Immature natural killer cell (primary cell): ENCODE measurements at places on chromosomes 2 and 18. TPM values are rescaled to one million over a fixed set of nuclear protein-coding genes. Genes with fewer than 3 reads are reported as not detected.
A peak's percentile ranks its signal among the peaks of the same experiment; 100 is the strongest.

The SELENOI gene
- polyA plus RNA-seq, result 5.6 TPM

The NAT8 gene
- not detected for polyA plus RNA-seq

The ADD2 gene
- polyA plus RNA-seq, result not detected

The LIMS4 gene
- not detected for polyA plus RNA-seq

The CTAGE1 gene
- not detected for polyA plus RNA-seq

DNA sequence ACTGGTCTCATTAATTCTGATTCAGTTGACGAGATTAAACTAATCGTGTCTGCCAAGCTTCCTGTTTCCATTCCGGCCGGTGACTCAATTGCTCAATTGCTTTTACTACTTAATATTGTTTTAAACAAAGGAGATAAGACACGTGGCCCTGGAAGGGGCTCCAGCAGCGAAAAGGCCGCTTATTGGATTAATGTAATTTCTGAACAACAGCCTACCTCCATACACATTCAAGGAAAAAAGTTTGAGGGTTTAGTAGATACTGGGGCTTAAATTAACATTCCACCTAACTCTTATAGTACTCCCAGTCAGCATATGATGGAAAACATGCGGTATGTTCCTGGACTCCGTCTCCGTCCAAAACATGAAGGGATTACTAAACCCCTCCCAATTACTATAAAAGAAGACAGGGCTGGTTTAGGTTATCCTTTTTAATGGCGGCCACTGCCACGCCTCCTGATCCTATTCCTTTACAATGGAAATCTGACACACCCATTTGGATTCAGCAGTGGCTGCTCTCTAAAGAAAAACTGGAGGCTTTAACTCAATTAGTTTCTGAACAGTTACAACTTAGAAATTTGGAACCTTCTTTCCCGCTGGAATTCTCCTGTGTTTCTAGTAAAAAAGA is 27.1 kb downstream of the VPS54 start:
- H3K36me3 ChIP-seq, result peaks cover 28% of the 10 kb centered on the region
- H3K4me3 ChIP-seq, result no peak overlapping the region
- DNase-seq, result no peak
- H3K4me1 ChIP-seq, result peaks cover 5% of the 10 kb centered on the region
- no peak overlapping the region for H3K27ac ChIP-seq

GRCh38 chr2:139737659-139738058 is 957.5 kb upstream of the NXPH2 start:
- no peaks in the 10 kb centered on the region for H3K4me1 ChIP-seq
- no peak for DNase-seq
- no peak overlapping the region for H3K27ac ChIP-seq

DNA sequence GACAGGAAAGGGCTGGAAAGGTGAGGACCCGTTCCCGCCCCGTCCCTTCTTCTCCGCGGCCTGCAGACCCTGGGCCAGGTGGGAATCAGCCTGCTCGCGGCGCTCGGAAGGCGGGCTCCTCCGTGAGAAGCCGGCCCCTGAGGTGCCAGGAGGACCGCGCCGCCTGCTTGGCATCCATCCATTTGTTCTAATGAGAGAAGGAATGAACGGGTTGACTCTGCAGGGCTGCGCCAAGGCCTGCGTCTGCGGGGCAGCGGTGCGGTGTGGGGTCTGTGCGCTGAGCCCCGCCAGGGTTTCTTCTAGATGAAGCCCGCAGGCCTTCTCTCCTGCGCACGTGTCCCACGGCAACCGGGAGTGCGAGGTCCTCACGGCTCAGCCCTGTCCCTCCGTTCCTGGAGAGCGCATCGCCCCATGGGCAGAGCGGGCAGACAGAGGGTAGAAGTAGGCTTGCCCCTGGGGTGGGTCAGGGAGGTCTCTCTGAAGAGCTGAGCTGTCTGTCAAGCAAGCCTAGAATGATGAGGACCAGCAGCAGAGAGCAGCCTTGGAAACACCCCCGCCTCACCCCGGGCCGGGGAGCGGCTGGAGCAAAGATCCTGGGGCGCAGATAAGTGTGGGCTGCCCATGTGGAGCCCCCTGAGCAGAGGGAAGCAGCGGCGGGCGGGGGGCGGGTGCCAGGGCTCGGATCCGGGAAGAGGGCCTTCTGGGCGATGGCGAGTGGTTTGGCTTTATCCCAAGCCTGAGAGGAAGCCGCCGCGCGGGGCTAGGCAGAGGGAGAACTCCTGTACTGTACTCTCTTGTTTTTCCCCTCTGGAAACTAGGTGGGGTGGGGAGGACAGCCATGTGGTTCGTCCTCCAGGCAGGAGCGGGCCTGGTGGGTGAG is 27.9 kb upstream of the HS6ST1 start:
- H3K4me1 ChIP-seq, result peaks cover 3% of the 10 kb centered on the region
- H3K4me3 ChIP-seq, result no peak overlapping the region
- no peaks in the 10 kb centered on the region for H3K27me3 ChIP-seq

- no peak overlapping the region for H3K4me3 ChIP-seq
- no peaks in the 10 kb centered on the region for H3K36me3 ChIP-seq
- H3K27me3 ChIP-seq, result no peaks in the 10 kb centered on the region
- no peak overlapping the region for H3K27ac ChIP-seq
Observed at GRCh38 chr2:2573205-2573604, 242.1 kb upstream of the MYT1L start.

DNA sequence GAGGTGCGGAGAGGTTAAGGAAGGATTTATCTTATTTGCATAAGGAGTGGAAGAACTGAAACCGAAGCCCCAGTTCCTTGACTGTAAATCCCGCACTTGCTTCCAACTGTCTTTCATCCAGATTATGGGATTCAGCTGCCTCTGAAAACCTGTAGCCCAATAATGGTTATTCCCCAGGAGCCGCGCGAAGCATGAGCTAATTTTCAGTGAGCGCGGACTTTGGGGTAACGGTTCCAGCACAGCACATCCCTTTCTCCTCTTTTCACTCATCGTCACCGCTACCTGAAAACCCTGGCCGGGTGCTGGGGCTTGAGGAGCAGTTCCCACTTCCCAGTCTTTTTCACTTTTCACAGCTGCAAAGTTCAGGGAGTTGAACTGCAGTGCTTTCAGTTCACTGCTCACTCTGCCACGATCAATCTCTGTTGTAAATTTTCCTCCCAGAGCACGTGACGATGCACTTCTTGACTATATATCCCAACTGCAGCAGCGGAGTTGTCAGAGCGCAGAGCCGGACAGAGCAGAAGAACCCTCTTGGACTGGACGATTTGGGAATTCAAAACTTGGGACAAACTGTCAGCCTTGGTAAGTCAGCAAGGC is at the start of gene KCNE4:
KCNE4 (plus strand) TSS at position 498 of the 597 bp plus-strand sequence. CDS start 641 bp downstream, outside the sequence.
- DNase-seq, result no peak
- H3K4me1 ChIP-seq, result no peaks in the 10 kb centered on the region
- no peak within 1 kb of the TSS for H3K27ac ChIP-seq
- H3K27me3 ChIP-seq, result peaks cover 2% of the 10 kb centered on the region
- no peaks in the 10 kb centered on the region for H3K36me3 ChIP-seq
- H3K4me3 ChIP-seq, result no peak within 1 kb of the TSS

DNA sequence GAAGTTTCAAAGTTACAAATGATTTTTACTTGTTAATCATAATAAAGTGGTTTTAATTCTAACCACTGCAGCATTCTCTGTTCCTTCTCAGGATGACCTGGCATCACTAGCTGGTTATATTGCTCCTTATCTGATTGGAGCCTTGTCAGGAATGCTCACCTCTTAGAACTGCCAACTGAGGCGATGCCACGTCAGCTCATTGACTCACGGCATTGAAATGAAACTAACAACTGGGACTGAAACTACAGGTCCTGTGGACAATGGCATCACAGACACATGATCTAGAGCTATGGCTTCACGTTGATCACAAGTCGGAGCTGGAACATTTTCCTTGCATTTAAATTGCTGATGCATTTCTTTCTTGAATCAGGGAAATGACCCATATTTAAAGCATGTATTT is 54.9 kb upstream of the MAP2 start:
- H3K36me3 ChIP-seq, result no peaks in the 10 kb centered on the region
- DNase-seq, result no peak
- no peaks in the 10 kb centered on the region for H3K4me1 ChIP-seq
- no peak overlapping the region for H3K27ac ChIP-seq

DNA sequence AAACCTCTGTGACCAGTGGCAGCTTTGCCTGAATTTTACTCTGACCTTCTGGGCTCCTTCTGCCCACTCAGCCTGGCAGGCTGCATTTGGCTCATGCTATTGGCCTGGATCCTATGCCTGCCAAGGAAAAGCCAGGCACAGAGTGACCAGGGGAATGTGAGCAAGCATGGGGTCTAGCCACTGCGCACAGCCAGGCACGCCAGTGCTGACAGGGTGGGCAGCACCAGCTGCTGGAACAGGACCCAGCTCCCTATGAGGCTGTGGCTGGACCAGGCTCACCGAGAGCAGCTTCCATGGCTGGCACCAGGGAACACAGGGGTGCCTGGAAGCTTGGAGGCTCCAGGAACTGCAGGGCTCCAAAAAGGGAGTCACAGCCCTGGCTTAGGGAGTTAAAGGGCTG is 311.5 kb upstream of the SYT4 start:
- H3K27me3 ChIP-seq, result no peaks in the 10 kb centered on the region
- H3K4me1 ChIP-seq, result no peaks in the 10 kb centered on the region
- H3K27ac ChIP-seq, result no peak overlapping the region
- no peaks in the 10 kb centered on the region for H3K36me3 ChIP-seq
- H3K4me3 ChIP-seq, result no peak overlapping the region

GRCh38 chr2:217992061-217992460 is 10.7 kb downstream of the TNS1 start:
- DNase-seq, result no peak
- peaks cover 2% of the 10 kb centered on the region for H3K27me3 ChIP-seq
- no peak overlapping the region for H3K4me3 ChIP-seq
- no peaks in the 10 kb centered on the region for H3K4me1 ChIP-seq
- H3K36me3 ChIP-seq, result no peaks in the 10 kb centered on the region
- no peak overlapping the region for H3K27ac ChIP-seq

- no peaks in the 10 kb centered on the region for H3K36me3 ChIP-seq
- no peaks in the 10 kb centered on the region for H3K4me1 ChIP-seq
- no peak overlapping the region for H3K4me3 ChIP-seq
Observed at GRCh38 chr18:378079-378478, 110.2 kb upstream of the THOC1 start.

DNA sequence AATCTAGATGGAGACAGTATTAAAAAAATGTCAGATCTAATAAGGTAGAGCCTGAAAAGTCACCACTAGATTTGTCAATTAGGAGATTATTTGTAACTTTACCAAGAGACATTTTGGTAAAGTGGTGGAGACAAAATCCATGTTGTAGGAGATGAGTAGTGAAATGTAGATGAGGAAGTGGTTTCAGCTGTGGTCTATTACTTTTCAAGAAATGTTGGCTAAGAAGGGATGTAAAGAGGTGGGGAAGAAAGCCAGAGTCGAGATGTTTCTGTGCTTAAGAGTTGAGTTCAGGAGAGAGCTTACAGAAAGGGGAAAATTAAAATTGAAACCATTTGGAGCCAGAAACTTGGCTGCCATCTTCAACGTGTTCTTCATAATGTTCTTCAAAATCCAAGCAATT is 22.2 kb downstream of the ACVR2A start:
- peaks cover 44% of the 10 kb centered on the region for H3K4me1 ChIP-seq
- no peak overlapping the region for H3K27ac ChIP-seq
- H3K4me3 ChIP-seq, result no peak overlapping the region
- no peak for DNase-seq

GRCh38 chr2:45930396-45930792 is 278.9 kb downstream of the PRKCE start:
- no peak for DNase-seq
- no peak overlapping the region for H3K27ac ChIP-seq
- H3K27me3 ChIP-seq, result no peaks in the 10 kb centered on the region
- peaks cover 8% of the 10 kb centered on the region for H3K4me1 ChIP-seq
- no peak overlapping the region for H3K4me3 ChIP-seq
- H3K36me3 ChIP-seq, result no peaks in the 10 kb centered on the region

DNA sequence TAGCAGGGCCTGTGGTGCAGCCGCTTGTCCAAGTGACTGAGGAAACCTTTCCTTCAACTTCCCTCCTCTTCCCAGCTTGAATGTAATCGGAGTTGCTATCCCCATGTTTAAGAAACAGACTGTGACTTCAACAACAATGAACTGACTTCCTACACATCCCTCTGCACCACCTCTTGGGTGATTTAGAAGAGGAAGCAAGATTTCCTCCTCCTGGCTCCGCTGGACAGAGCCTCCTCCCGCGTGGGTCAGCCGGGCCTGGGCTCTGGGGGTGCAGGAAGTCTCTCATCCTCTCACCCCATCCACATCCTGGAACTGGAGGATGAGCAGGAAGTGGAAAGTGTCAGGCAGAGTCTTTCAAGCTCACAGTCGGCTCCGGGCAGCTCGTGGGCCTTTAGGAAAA is 84.3 kb downstream of the GATA6 start:
- peaks cover 4% of the 10 kb centered on the region for H3K36me3 ChIP-seq
- H3K4me1 ChIP-seq, result peaks cover 16% of the 10 kb centered on the region
- H3K27ac ChIP-seq, result peak overlapping the region; percentile 4
- no peak overlapping the region for H3K4me3 ChIP-seq

DNA sequence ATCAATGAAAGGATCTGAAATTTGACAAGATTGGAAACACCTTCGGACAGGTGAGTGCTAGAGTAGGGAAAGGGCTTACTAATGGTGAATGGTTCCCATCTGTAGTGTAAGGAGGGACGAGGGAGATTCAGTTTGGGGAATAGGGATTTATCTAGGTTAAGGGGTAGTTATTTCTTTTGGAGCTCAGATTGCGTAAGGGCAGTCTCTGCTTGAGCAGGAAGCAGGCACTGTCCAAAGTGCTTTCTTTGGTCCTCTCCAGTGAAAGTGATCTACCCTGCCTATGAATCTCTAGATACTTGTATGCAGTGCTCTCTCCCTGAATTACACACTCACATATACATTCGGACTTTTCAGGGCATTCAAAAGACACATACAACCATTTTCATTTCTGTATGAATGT is 272.9 kb upstream of the FIGN start:
- no peak for DNase-seq
- no peaks in the 10 kb centered on the region for H3K4me1 ChIP-seq
- no peaks in the 10 kb centered on the region for H3K36me3 ChIP-seq
- H3K27me3 ChIP-seq, result no peaks in the 10 kb centered on the region
- no peak overlapping the region for H3K4me3 ChIP-seq

DNA sequence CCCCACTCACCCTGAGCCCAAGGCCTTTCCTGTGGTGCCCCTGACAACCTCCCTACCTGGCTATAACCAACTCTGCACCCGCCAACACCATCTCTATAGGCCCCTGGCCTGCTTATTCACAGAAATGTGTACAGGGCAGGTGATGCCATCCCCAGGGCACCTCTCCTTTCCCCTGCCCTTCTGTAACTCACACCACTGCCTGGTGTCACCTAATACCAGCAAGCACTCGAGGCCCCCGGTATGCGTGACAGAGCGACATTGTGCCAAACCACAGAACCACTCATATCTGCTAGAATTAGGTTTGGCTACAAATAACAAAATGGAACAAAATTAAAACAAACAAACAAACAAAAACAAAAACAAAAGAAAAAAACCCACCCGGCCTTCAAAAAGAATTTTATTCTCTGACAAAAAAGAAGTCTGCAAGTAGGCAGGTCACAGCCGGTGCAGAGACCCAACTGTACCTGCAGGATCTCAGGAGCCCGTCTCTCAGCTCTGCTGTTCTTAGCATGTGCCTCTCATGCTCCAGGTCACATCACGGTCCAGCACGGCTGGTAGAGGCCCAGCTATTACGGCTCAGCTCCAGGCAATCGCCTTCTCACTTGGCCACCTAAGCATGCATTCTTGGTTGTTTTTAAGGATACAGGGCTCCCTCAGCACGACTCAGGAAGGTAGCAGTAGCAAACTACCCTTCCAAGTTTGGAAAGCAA is 51.4 kb downstream of the FAM178B start:
- DNase-seq, result no peak
- no peaks in the 10 kb centered on the region for H3K36me3 ChIP-seq
- peaks cover 20% of the 10 kb centered on the region for H3K4me1 ChIP-seq
